GM23338 (cell line): ENCODE measurements at places on chromosomes 7 and 10. TPM values are rescaled to one million over a fixed set of nuclear protein-coding genes. Genes with fewer than 3 reads are reported as not detected.
A peak's percentile ranks its signal among the peaks of the same experiment; 100 is the strongest.

UTF1 gene
- total RNA-seq: 7.7 and 12.2 TPM in 2 replicates

GRCh38 chr10:18822156-18822555 lies 162.9 kb downstream of the ARL5B start:
- no peaks in the 10 kb centered on the region for H3K4me1 ChIP-seq
- H3K4me3 ChIP-seq: no peak overlapping the region
- peak; percentile 74 for DNase-seq
- no peaks in the 10 kb centered on the region for H3K36me3 ChIP-seq

CSGALNACT2 gene
- total RNA-seq: 3.7 and 4.6 TPM in 2 replicates

FAM180A gene
- not detected in 2 replicates for total RNA-seq

DNA sequence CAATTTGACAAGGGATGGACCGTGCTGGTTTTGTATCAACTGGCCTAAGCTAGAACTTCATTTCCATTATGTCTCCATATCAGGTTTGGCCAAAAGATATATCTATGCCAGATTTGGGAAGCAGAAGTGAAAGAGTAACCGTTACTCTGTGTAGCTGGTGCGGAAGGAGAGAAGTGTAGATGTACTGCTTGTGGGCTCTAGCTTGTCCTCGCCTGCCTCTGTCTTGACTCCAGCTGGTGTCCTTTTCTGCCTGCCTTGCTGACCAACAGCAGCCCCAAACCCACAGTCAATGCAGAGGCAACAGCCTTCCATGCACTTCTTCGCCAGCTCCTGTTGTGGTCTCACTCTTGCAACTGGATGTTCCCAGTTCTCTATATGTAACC lies 128.5 kb downstream of the KIF20B start:
- no peaks in the 10 kb centered on the region for H3K4me1 ChIP-seq
- DNase-seq: no peak
- H3K4me3 ChIP-seq: no peak overlapping the region
- H3K27ac ChIP-seq: no peak overlapping the region
- no peaks in the 10 kb centered on the region for H3K36me3 ChIP-seq
